ENCODE measurements at places on chromosomes 6 and 20.

- DNase-seq, result no peak
These were observed 141.3 kb upstream of the RGS17 start for GRCh38 chr6:153272201-153272980.

DNA sequence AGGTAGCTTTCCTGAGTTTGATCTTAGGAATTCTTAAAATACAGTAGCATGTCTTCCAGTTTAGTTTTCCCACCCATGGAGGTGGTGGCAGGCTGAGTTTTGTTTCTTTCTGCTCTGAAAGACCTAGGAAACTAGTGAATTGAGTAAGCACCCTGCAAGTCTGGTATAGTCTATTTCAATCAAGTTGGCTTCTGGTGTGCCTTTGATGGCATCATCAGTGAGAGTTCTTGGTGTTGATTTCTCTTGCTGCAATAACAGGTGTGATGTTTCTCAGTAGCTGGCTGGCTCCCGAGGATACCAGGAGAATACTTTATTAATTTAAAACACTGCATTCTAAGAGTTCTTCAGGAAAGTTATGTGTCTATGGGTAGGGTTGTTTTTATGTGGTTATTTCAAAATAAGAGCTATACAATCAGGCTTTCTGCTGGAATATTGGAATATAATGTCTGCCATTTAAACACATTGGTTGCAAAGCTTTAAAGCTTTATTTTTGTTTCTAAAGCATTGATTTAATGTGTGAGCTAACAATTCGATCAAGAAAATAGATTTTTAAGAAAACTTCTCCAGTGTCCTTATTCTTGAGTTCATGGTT lies 19.0 kb downstream of the VAPB start:
- DNase-seq, result no peak

DNA sequence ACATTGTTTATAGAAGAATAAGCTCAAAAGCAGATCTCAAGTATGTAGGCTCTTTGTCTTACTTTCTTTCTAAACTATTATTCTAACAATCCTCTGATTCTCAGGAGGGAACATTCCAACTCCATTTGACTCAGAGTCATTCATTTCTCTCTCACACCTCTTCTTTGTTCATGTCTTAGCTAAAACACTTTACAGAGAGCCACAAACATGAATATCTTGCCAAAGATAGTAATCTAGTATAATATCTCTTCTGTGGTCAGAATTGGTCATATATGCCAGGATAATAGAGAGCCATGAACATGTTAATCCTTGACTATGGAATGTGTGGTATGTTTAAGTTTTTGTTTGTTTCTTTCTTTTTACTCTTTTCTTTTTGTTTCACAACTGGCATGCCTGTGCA lies 456.0 kb upstream of the PTCHD4 start:
- DNase-seq, result no peak

- DNase-seq, result no peak
These were observed 92.0 kb upstream of the SCP2D1 start for GRCh38 chr20:18721551-18722115.

DNA sequence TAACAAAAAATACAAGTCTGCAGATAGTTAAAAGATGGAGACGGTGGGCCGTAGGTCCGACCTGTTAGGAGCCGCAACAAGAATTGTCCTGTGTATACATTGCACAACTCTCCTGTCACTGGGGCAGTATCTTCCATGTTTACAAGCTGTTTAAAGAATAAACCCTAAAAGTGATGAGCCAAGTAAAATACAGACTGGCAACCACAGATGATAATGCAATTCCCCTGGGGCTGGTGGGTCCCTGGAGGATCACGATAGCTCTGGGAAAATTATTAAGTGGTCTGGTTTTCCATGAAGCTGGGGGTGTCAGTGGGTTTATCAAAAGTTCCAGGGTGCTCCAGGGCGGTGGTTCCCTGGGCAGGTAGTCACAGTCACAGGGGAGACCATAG lies 8.1 kb upstream of the FAM50B start:
- no peak for DNase-seq

DNA sequence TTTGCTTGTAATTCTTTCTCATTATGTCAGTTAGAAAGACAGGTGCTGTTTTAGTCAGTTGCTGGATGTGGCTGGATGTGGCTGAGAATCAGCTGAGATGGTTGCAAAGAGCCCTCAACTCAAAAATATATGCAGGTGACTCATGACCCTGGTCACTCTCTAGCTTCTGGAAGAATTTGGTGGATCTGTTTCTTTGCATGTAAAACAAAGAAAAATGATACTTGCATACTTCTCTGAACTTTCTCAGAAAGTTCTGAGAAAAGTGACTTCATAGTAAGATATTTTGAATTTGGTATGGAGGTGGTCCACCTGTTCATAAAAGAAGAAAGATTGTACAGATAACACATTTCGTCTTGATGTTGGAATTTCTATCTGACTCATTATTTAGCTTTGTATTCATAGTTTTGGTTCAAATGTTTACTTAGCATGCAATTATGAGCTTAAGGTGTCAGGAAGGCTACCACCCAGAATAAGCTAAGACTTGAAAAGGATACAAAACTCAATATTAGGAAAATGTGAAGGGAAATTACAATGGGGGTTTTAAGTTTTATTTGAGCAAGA lies 163.2 kb upstream of the OLIG3 start:
- no peak for DNase-seq

DNA sequence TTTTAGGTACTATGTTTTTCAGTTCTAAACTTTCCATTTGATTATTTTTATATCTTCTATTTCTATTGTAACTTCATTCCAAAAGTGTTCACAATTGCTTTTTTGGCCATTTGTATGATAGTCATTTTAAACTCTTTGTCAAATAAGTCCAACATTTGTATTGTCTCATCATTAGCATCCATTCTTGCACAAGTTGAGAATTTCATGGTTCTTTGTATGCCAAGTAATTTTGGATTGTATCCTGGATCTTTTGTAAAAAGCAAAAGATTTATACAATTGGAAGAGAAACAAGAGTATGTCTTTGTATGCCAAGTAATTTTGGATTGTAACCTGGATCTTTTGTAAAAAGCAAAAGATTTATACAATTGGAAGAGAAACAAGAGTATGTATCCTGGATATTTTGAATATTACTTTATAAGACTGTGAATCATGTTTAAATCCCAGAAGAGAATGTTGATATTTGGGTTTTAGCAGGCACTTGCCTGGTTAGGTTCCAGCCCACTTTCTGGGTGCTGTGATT lies 36.9 kb upstream of the NT5E start:
- no peak for DNase-seq

- DNase-seq, result no peak
These were observed 209.4 kb upstream of the RUNX2 start for GRCh38 chr6:45118754-45119153.

DNA sequence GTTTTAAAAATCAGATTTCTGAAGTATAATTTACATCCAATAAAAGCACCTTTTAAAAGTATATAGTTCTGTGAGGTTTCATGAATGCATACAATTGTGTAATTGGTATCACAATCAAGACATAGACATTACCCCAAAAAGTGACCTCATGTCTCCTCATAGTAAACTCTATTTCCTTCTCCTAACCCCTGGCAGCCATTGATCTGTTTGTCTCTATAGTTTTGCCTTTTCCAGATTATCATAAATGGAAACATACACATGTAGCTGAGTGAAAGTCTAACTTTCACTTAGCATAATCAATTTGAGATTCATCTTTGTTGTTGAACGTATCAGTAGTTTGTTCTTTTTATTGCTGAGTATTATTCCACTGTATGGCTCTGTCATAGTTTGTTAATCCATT lies 57.6 kb downstream of the SUN5 start:
- DNase-seq, result no peak

DNA sequence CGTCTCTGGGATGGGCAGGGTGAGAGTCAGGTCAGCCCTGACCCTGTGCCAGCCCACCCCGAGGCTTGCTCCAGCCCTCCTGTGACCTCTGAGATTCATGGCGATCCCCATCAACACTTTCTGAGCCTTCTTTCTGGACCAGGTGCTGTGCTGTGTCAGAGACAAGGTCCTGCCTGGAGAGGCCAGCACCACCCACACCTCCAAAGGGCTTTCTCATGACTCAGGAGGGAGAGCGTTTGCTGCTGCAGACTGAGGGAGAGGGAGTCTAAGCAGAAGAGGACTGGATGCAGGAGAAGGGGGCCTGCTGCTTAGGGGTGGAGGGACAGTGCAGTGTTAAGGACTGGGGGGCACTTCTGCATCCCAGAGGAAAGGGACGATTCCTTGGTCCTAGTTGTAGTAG lies 193.5 kb downstream of the LRFN2 start:
- no peak for DNase-seq

DNA sequence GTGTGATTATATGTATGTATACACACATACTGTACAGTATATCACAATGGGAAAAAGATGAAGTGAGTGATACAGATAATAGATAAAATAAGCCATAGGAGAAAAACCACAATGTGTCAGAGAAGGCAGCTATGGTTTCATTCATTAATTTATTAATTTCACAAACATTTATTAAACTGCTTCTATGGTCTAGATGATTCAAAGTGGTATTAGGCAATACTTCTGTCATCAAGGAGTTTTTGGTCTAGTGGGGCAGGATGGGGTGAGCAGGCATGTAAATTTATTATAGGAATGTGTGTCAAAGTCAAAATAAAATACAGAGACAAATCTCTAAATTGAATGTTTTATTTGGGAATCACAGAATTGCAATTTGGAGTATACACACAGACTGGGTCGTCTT lies 65.2 kb upstream of the ANKEF1 start:
- no peak for DNase-seq

GRCh38 chr20:50140339-50140859 lies 13.1 kb downstream of the PEDS1 start:
- no peak for DNase-seq

GRCh38 chr6:146593986-146594385 lies 4.8 kb upstream of the ADGB start:
- no peak for DNase-seq

GRCh38 chr6:144405163-144405562 lies 120.0 kb downstream of the UTRN start:
- DNase-seq, result no peak

GRCh38 chr20:47354464-47354713 lies 2.1 kb downstream of the ZMYND8 start:
- DNase-seq, result no peak

DNA sequence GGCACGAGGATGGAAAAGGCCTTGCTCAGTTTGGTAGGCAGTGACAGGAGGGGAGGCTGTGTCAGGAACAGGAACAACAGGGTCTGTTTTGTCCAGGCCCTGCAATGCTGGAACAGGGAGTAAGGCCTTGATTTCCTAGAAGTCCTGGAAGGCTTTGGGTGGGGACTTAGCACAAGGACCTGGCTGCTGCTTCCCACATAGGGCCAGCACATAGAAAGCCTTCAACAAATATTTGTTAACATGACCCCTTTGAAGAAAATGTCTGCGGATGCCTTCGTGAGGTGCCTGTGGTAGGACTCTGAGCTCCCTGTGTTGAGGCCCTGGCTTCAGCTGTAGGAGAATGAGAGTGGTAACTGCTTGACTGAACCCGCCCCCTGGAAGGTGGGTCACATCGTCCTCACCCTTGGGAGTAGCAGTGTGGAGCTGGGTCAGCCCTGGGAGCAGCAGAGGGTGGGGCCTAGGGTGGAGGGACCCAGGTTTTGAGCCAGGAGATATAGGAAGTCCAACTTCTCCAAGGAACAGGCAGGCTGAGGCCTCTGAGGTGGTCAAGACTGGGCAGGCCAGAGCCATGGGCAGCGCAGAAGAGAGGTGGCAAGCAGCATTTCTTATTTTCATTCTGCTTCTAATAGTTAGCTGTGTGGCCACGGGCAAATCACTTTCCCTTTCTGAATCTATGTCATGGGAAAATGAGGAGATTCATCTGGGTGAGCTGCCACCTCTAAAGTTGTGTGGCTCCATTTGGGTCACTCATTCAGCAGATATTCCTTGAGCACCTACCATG lies 50.0 kb downstream of the CNBD2 start:
- DNase-seq, result no peak

DNA sequence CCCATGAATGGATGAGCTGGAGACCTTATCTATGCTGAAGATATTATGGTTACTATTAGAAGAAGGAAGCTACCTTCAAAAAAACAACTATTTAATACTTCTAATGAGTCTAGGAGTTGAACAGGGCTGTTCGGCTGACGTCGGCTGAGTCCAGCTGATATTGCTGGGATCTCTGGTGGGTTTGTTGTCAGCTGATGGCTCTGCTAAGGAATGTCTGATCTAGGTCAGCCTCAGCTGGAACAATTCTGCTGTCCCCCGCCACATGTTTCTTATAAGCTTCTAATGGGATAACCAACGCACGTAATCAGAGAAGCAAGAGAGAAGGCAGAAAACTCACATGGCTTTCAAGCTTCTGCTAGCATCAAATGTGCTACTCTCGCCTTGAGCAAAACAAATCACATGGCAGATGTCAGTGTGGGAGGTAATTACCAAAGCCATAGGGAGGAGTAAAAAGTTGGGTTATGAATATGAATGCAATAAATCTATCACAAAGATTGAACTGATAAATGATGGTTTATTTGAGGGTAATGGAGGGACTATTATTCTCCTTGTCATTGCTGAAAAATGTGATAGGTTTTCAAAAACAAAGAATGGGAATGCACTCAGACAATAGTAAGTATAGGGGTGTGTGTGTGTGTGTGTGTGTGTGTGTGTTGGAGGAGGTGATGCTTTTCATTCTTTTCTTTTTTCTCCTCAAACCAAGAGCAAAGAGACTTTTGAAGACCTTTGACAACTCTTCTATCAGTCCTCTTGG lies 71.5 kb downstream of the BTBD3 start:
- no peak for DNase-seq

DNA sequence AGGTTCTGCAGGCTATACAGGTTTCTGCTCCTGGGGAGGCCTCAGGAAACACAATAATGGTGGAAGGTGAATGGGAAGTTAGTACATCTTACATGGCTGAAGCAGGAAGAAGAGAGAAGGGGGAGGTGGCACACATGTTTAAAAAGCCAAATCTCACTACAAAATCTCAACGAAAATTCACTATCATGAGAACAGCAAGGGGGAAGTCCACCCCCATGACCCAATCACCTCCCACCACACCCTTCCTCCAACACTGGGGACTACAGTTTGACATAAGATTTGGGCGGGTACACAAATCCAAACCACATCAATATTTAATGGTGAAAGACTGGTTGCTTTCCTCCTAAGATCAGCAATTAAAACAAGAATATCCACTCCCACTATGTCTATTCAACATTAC lies 13.8 kb upstream of the POLR1H start:
- DNase-seq, result no peak

GRCh38 chr6:46305833-46306232 lies 135.1 kb upstream of the ENPP5 start:
- no peak for DNase-seq

- no peak for DNase-seq
These were observed 180.1 kb upstream of the RNF24 start for GRCh38 chr20:4195499-4195898.

DNA sequence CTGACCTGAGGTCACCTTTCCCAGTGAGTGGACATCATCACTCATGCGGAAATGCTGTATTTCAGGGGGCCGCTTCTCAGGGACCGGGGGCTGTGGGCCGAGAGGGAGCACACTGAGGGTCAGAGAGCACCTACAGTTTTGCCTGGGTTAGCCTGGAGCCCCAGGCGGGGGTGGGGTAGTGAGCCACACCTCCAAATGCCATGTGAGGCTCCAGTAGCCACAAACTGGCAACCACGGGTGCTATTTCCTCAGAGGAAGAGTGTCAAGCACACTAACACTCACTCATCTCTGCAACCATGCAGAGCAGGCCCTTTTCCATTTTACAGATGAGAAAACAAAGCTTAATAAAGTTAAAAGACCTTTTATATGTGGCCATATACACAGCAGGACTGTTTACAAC lies 4.7 kb downstream of the EHMT2 start:
- no peak for DNase-seq

GRCh38 chr6:87197547-87197946 lies 42.2 kb downstream of the ZNF292 start:
- no peak for DNase-seq

- DNase-seq, result no peak
These were observed 5.7 kb downstream of the HLA-DRA start for GRCh38 chr6:32445321-32445854.
